ENCODE measurements at places on chromosomes 4 and X.

- no peak for DNase-seq
Measured at GRCh38 chrX:37653397-37654085, 32.0 kb upstream of the XK start.

DNA sequence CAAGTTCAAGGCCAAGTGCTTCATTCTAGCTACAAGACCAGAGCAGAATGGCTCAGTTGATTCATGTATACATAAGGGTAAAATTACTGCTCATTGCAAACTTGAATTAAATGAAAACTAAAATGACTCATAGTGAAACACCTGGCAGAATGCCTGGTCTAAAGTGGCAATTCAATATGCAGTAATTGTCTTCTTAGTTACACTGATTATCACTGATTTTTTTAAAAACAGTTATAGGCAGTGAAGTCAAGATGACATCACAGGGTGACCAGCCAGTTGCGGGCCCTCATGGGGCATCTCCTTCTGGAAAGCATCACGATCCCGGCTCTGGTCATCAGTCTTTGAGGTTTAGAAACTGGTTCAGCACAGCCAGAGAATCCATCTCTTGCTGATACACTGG is 154.2 kb downstream of the RAB28 start:
- no peak for DNase-seq

DNA sequence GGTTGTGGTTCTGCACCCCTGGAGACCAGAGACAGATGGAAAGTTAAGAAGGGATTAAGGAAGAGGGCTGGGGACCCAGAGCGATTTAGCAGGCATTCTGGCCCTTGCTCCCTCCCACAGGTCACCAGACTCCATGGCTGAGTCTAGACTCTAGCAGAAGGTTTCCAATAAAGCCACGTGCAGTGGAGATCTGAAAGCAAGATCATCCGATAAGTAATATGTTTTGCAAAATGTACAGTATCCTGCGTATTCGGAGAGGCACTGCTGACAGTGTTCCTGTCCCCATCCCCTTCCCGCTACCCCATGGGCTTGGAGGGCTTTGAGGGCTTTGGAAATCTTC is 531 bp upstream of the GPRIN3 start:
- DNase-seq: no peak

- no peak for DNase-seq
Measured at GRCh38 chrX:106899276-106899675, 3.9 kb downstream of the RIPPLY1 start.

DNA sequence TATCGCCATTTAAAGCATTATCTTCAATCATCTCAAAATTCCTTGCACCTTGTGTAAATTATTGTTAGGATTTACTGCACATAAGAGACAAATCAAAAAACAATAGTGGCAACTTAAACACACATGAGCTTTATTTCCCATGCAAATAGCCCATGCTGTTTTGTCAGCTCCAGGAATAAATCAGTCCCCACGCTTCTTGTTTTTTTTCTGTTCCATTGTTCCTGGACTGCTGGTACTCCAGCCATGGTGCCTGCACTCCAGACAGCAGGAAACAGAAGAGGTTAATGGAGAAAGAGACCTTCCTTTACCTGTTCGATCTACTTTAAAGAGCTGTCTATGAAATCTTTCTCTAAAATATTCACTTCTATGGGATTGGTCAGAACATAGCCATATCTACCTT is 1515.7 kb upstream of the TENM3 start:
- no peak for DNase-seq

DNA sequence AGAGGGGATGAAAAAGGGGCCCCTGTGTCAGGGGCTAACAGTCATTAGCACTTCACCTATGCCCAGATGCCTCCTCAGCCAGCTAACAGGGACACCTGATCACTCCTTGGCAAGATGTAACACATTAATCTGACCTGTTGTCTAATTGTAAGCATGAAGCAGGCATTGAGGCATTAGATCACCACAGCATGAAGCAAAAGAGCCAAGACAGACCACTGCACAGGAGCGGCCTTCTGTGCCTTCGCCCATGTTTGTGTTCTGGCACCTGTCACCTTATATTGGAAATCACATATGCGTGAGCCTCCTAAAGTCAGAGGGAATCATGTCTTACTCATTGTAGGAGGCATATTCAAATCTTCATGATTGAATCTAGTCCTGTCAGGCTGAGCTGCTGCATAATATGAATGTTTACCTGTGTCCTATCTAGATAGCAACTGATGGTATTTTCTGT is 48.4 kb downstream of the PTTG2 start:
- DNase-seq: no peak

DNA sequence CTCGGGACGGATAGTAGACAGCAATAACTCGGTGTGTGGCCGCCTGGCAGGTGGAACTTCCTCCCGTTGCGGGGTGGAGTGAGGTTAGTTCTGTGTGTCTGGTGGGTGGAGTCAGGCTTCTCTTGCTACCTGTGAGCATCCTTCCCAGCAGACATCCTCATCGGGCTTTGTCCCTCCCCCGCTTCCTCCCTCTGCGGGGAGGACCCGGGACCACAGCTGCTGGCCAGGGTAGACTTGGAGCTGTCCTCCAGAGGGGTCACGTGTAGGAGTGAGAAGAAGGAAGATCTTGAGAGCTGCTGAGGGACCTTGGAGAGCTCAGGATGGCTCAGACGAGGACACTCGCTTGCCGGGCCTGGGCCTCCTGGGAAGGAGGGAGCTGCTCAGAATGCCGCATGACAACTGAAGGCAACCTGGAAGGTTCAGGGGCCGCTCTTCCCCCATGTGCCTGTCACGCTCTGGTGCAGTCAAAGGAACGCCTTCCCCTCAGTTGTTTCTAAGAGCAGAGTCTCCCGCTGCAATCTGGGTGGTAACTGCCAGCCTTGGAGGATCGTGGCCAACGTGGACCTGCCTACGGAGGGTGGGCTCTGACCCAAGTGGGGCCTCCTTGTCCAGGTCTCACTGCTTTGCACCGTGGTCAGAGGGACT is 5.7 kb upstream of the MSANTD1 start:
- DNase-seq: no peak

DNA sequence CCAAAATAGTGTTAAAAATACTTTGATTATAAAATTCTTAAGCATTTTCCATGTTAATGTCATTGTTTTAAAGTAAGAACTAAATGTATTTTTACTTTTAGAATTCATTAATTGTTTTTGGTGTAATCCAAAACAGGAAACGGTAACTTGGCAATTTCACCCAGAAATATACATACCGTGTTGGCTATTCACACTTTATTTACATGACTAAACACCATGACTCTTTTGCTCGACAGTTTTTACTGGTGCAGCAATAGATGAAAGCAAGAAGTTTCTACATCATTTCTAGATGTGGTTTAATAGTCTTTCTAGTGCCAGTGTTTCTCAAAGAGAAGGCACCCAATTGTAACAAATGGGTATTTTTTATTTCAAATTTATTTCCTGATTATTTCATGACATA is 25.6 kb upstream of the MAGEA1 start:
- DNase-seq: no peak

- DNase-seq: no peak
Measured at GRCh38 chr4:99714179-99714578, 56.6 kb upstream of the C4orf54 start.

Measured in AG08396 (cell line).